SK-N-MC (cell line): ENCODE measurements at places on chromosomes 2 and 18.
A peak's percentile ranks its signal among the peaks of the same experiment; 100 is the strongest.

DNA sequence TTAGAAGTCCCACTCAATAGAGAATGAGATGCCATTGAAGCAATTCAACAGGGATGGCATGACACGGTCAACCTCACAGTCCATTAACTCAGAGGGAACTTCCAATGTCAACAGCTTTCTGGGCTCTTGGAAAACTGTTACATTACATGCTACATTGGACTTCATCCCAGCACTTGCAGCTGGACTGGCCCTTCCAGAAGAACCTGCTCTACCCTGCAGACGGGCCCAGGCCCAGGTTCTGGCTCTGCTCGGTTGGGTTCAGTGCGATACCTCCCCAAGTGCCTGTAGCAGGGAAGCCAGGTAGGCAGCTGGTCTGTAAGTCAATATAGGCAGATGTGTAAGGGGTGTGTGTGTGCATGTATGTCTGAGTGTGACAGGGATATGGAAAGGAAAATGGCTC lies 12.9 kb downstream of the LAMA1 start:
- DNase-seq: no peak

DNA sequence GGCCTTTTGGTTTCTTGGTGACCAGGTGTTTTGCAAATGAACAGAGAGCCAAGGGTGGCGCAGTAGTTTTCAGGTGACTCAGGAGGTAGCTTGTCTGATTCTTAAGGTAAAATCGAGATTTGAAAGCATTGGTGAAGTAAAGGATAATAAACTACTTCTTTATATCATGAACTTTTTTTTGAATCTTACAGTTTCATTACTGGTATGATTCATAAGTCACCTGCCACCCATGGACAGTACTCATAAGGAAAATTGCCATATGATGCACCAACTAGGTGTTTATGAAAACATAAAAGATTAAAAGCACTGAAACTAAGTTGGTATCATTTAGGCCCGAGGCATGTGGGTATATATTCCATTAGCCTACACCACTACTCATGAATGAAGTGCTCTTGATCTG lies 84.1 kb upstream of the MGAT5 start:
- no peak for DNase-seq

DNA sequence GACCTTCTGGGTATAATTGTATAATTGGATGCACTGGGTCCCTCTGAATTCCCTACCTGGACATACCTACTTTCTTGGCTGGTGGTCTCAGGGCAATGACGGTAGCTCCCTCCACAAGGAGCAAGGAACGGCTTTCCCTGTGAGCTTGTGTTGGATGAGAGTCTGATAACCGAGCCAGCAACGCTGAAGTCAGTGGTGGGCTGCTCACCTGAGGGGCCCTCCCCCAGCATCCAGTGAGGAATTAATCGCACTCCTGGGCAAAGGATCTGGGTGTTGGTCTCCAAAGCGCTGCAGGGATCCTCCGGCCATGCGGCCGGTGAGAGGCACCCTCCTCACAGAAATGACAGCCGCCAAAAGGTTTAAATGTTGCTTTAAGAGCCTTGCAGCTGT lies 47.1 kb downstream of the LONRF2 start:
- no peak for DNase-seq

- DNase-seq: no peak
These were observed 6.5 kb upstream of the PPP3R1 start for GRCh38 chr2:68258851-68259250.

DNA sequence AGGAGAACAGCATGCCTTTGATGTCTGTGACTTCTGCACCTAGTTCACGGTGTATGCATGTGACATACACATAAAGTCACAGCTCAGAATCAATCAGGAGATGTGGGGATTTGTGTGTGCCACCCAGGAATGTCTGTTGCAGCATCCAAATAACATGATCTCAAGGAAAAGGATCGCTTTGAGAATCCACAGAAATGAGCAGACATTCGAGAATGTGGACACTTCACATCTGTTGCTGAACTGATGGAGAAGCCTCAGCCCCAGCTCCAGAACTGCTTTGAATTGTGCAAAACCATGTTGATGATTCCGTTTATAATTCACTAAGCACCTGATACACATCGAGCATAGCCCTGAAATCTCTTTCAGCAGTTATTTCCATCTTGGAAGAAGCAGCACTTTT lies 208.6 kb downstream of the CMPK2 start:
- DNase-seq: no peak

GRCh38 chr18:45349019-45349418 lies 266.3 kb upstream of the SLC14A2 start:
- DNase-seq: no peak

DNA sequence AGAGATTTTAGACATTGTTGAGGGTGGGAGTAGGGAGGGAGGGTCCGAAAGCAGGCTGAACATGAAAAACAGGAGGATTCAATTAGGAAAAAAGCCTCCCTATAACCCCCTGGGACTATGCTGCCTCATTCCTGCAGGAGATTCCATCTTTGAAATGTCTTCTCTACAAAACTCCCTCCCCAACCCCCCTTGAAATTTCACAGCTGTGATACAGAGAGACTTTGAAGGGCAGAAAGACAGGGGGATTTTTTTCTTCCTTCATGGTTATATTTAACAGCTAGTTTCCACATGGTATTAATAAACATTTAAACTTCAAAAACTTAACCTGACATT lies 57.6 kb downstream of the TRIB2 start:
- peak; percentile 30 for DNase-seq
